ENCODE measurements at places on chromosomes 5 and 9.
A peak's percentile ranks its signal among the peaks of the same experiment; 100 is the strongest.

DNA sequence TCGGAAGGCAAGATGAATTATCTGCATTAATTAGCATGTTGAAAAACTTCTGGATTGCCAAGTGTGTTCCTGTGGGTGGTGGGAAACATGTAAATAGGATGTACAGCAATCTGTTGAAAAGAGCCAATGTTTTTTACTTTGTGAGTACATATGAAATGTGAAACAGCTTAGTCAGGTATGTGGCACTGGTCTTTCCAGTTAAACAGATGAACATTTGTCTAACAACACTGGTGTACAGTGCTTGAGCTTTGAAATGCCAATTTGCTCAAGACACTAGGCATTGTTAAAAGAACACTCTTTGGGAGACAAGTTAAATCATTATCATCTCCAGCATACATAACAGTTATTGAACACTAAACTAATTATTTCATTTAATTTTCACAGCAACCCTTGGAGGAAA is 107.3 kb upstream of the SLC24A2 start:
- no peak for DNase-seq

DNA sequence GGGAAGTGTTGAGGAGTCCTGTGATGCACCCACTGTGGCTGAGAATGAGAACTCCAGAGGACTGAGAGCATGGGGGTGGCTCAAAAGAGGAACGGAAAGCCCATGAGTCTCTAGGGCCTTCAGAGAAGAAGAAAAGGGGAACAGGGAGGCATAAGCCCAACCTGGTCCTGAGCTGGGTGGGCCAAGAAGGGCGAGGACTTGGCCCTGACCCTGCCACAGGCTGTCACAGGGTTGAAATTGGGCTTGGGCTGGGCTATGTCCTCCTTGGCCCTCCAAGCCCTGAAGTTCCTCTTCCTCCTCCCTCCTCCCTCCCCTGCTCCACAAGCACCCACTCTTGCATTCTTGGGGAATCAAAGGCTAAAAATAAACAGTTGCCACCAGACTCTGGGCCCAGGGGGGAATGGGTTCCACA is 49.3 kb upstream of the PPARGC1B start:
- DNase-seq, result no peak

DNA sequence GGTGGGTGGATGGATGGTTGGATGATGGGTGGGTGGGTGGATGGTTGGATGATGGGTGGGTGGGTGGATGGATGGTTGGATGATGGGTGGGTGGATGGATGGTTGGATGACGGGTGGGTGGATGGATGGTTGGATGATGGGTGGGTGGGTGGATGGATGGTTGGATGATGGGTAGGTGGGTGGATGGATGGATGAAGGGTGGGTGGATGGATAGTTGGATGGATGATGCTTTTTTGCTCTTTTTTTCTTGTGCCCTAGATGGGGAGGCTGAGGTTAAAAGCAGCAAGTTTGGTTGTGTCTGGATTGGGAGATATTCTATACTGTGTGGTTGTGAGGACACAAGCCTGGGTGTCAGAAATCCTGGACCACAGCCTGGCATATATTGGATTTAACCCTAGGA is 5.4 kb downstream of the LCN12 start:
- DNase-seq, result no peak

GRCh38 chr5:38576442-38576841 is 20.0 kb upstream of the LIFR start:
- no peak for DNase-seq

DNA sequence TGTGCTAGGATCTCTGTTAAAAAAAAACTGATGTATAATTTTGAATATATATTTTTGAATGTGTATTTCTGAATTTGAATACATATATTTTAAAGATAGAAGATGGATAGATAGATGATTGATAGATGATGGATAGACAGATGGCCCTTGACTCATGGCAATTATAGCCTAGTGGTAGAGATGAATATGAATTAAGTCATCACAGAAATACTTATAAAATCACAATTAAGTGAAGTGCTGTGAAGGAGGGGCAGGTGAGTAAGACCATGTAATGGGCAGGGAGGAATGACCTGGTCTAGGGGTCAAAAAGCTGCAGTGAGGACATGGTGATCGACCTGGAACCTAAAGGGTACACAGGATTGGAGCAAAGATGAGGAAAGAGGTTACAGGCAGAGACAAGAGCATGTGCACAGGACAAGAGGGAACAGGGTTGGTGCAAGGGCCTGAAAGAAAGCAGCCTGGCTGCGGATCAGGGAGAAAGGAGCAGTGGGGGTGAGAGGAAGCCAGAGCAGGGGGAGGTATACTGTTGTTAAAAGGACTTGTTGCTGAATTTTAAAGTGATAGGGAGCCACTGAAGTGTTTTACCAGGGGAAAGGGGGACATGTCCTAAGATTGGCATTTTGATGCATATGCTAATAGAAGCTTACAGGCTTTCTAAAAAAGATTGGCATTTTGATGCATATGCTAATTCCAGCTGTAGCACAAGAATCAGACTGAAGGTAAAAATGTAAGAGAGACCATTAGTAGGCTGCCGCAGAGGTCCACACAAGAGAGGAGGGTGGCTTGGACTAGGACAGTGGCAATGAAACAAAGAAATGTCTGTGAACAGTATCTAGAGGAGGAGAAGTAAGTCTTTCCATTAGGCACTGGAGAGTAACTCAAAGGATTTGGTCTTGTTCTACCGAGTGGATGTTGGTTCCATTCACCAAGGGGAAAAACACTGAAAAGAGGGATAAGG is 527.8 kb downstream of the AGTPBP1 start:
- no peak for DNase-seq

- peak; percentile 82 for DNase-seq
Measured at GRCh38 chr5:75053304-75054133, 1.2 kb upstream of the GCNT4 start.

DNA sequence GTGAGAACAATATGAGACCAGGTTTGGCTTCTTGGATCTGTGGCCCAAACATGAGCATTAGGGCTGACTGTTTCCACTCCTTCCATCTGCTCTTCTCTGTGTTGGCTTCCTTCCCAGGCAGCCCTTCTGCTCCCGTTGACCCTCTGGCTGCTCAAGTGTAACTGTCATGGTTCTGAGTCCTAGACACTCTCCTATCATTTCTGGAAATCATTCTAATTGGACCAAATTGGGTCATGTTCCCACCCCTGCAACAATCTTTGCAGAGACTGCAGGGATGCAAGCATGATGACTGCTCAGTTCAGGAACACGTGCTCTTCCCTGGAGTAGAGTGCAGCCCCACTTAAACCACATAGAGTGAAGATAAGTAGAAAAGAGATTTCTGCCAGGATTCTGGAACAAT is 741.4 kb downstream of the TAF11L14 start:
- no peak for DNase-seq

- DNase-seq, result peak; percentile 95
Measured at GRCh38 chr5:33690374-33691135, 201.2 kb downstream of the ADAMTS12 start.

- no peak for DNase-seq
Measured at GRCh38 chr5:53749621-53750020, 189.2 kb downstream of the NDUFS4 start.
